ENCODE measurements at places on chromosomes 1 and 21.

DNA sequence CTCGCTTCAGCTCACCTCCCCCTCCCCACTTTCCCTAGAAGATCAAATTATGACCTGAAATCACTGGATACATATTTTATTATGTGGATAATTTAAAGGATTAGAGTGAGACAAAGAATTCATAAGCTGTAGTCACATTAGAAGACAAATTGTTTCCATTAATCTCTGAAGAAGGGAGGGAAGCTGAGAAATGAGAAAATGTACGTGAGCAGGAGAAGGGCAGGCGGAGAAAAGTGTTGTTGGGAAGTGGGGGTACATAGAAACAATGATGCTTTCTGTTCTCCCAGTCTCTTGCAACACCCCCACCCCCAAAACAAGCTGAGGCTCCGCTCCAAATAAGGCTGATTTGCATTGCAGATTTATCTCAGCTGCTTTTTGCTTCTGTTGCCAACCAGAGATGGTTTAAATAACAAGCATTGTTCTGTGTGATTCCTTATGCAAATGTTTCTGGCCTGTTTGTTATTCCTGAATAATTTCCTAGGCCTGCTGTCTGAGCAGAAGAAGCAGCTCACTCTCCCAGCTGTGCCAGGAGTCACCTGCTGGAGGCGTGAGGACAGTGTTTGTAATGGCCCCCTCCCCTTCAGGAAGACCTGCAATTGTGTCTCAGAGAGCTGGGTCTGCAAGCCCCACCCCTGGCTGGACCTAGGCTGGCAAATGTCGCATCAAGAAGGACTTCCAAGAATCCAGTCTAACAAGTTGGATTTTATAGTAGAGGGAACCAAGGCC is 121.8 kb upstream of the TNR start:
- no peak for DNase-seq

DNA sequence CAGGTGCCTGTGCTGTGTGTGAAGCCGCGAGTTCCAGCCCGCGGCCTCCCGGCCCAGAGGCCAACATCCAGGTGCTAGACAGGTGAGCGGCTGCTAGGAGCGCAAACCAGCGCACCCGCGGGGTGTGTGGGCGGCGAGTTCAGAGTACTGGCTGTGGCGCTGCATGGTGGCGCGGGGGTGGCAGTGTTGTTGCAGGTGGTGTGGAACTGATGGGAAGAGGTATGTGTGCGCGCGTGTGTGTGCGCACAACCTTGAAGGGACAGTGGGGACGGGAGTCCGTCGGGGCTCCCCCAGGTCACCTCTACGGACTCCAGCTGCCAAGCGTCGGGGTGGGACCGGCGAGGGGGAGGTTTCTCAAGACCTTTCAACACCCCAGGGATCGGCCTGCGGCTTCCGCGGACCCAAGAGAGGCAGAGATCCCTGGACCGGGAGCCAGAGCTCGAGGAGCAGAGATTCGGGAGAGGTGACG is 433 bp upstream of the DMBX1 start:
- no peak for DNase-seq

- no peak for DNase-seq
These were observed 284.9 kb downstream of the GRIK1 start for GRCh38 chr21:29654855-29655254.

- no peak for DNase-seq
These were observed 5.6 kb downstream of the SLAMF8 start for GRCh38 chr1:159832309-159832708.

DNA sequence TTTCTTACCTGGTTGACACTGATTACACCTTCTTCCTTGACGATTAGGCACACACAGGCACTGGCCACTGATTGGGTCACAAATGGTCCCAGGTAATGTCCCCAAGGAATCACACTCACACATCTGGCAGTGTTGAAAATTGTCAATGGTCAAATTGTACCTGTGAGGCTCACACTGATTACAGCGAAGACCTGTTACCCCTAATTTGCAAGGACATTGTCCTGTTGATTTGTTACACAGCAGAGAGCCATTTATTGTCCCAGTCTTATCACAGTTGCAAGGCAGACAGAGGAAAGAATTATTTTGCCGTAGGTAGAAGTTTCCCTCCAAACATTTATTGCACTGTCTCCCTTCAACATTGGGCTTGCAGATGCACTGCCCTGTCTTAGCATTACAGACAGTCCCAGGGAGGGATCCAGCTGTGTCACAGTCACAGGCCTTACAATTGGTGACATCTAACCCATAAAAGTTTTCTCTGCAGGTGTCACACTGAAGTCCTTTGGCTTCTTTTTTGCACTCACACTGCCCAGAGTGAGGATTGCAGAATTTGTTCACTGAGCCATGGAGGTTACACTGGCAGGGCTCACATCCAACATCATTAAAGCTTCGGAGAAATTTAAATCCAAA is 176.6 kb downstream of the USH2A start:
- DNase-seq = no peak

- no peak for DNase-seq
These were observed 245.6 kb downstream of the SIPA1L2 start for GRCh38 chr1:232384171-232384883.

Data from NCI-H1417 treated with DMSO at 0.1 percent for 48 hours (cell line).